ENCODE measurements at places on chromosomes 2 and 18.

DNA sequence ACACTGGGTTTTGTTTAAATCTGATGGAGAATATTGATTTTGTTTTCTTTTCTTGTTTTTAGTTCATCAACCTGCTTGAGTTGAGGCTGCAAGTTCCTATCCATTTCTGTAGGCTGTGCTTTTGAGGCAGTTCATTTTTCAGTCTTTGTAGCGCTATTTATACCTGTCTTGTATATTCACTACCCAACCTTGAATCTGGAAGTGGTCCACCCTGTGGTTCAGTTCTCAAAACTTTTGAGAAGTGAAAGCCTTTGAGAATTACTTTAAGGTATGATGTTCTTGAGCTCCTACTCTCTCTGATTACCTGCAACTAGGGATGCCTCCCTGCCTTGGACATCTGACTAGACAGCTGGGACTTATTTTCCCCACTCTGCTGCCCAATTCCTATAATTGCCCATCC lies 53.5 kb upstream of the KCNE4 start:
- DNase-seq, result no peak

DNA sequence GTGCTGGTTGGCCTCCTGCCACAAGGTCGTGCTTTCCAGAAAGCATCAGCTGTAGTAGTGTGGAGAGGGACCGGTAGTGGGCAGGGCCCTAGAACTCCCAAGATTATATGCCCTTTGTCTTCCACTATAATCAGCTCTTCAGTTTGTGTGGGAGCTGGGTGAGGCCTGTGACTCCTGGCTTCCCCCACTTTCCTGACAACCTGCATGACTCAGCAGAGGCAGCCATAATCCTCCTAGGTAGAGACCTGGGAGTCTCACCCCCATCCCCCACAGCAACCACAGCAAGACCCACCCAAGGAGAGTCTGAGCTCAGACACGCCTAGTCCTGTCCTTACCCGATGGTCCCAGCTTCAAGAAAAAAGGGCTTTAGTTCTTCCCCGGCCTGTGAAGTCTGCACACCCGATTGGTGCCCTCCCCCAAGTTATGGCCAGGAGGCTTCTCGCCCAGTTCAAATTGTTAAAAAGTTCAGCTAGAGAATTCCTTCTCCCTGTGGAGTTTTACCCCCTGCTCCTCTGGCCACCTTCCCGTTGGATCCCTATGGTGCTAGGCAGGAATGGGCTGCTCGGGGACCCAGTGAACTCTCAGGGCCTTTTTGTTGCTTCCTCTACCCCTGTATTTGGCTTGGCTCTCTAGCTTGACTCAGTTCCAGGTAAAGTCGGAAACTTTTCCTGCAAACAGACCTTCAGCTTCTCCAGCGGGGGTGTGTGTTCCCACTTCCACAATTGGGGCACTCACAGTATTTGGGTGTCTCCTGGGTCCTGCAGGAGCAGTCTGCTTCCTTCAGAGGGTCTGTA lies 57.8 kb upstream of the FAM237A start:
- DNase-seq, result no peak

- DNase-seq, result no peak
These were observed 46.0 kb upstream of the RMND5A start for GRCh38 chr2:86673986-86674670.

DNA sequence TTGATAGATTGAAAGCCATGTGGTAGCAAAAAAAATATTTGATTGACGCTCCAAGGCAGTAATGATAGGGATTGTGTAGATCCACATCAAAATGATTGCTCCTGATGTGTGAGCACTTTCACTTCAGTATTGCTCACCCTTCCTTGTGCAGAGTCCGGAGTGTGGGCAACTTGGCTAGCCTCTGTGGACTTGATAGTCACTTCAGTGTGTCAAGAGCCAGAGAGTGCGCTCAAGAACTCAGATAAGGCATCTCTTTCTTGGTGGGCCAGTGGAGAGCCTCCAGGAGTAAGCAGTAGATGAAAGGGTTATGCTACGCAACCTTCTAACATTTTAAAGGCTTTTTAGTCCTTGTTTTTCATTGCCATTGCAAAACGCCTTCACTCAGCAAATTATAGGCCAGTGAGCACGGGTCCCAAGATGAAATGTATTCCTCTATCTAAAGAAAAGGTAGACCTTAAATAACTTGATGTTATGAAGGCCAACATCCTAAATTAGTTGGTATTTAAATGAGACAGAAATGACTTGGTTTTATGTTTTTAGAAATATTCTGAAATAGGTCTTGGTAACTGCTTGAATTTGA lies 84.4 kb downstream of the MEIS1 start:
- no peak for DNase-seq

DNA sequence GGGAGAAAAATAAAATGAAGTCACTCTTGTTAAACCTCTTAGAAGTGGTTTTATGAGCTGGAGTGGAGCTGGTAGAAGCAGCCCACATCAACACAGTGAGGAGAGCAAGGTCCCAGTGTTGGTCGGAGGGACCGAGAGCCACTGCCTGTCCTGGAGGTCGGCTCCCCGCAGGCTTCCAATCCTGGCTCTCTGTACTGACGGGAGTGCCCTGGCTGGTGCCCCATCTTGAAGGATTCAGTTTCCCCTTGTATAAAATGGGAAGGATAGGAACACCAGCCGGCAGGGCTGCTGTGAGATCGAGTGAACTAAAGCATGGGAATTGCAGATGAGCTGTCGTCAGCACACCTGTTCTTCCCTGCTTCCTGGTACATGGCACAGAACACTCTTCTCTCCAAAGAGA lies 104.3 kb upstream of the ID2 start:
- DNase-seq, result no peak

DNA sequence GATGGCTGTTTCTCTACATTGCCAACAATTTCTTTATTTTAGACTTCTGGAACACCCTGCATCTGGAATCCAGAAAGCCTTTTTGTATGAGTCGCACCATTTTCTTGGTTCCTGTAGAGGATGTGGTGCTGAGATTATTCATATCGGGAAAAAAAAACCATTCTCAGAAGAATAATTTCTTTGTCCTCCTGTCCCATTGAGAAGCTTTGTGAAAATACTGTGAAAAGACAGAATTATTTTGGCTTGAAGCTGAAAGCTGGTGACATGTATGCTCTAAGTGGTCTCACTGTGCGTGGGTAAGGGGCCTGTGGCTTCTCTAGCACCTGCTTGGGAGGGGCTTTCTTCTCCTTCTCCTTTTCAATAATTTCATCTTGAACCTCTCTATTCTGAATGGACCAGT lies 138.4 kb downstream of the FAM210A start:
- no peak for DNase-seq

DNA sequence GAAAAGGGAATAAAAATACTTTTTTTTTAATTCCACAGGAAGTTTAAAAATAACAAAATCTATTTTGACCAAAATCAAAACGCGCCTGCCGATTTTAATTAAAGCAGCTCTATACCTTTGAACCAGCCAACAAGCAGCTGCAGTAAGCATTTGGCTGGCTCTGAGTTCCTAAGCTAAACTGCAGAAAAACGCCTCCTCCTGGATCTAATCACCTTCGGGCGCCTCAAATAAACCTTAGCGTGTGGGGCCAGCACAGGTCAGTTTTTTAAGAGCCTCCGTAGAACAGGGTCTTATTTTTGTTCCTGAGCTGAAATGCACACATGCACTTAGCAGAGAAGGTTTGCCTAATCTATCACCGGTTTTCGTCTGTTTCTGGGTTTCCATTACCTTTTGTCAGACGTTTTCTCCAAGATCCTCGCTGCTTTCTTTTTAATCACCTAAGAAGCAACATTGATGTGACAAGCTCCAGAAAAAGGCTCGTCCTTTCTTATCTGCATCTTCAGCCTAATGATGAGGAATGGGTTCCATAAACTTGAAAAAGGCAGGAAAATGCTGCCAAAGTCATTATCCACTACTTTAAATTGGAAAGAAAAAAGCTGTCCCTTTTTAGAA lies 64.7 kb upstream of the HNRNPA3 start:
- DNase-seq, result no peak

Measured in substantia nigra (tissue), 51 donors.